Sciatic nerve (tissue), 2 donors: ENCODE measurements at places on chromosomes 5 and 9.

DNA sequence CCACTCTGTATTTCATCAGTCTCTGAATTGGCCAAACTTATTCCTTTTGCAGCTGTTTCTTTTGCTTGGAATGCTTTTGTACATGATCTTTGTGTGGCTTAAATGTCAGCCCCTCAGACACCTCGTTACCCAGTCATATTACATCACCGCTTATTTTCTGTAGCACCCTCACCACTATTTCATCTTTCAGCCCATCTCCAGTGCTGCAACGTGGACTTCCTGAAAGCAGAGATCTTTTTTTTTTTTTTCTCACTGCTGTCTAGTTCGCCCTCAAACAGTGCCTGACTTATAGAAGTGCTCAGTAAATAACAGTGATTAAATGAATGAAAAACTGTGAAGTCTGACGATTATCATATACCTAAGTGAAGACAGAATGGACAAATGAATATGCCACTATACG is 835 bp downstream of the SRA1 start:
- no peak for DNase-seq

DNA sequence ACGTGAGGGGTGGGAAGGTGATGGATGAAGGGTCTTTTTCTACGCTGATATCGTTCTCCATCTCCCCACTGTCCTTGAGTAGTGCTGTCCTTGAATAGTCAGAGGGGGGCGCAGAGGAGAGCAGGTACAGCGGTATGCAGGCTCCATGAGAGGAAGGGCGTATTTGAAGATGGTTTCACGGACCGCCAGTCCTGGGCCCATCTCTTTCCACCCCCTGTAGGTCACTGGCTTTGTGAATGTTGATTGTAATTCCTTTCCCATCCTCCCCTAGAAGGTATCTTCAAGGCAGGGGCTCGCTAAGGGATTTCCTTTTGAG is 40.8 kb upstream of the DAB2IP start:
- no peak for DNase-seq

DNA sequence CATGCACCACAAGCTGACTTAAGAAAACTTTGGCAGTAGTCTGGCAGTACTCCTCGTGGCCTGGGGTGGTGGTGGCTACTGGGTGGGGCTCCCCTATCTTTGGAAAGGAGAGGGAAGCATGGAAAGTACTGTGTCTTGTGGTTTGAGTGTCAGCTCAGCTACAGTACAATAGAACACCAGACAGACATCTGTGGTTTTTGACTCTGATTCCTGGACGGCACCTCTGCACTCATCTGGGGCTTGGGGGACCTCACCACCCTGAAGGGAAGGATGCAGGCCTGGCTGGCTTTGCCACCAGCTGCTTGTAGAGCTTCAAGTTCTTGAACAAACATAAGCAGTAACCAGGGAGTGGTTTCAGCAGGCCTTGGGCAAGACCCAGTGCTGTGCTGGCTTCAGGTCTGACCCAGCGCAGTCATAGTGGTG is 40.6 kb downstream of the TNFSF8 start:
- no peak for DNase-seq

DNA sequence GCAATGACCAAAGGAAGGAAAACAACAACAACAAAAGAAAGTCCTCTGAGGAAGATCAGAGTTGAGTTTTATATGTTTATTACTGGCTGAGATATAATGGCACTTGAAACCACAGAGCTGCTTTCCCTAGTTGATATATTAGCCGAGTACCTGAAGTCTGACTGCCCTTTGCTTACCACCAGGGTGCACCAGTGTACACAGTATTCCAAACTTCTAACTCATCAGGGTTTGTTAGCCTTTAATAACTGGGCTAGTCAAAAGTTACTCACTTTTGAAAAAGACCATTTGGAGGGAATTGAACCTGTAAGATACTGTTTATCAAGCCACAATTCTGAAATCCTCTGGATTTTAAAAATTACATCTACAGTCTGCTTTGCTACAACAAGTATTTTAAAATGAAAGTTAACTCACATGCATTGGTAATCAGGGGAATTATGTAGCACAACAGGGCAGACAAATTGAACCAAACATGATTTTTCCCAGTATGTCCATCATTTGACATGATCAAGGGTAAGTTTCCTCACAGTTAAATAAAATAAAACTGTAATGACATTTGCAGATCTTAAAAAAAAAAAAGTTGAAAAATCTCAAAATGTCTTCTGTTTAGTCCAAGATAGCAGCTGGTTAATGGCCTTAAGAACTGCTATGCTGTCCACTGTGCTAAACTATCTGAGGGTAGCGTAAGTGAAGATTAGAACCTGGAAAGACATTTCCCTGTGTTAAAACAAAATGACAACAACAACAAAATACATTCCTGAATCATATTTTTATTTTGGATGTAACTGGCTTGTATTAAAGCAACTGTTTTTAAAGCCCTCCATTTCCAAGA is 57.3 kb upstream of the C6 start:
- DNase-seq = peak; percentile 58

GRCh38 chr9:32401488-32401887 is 17.0 kb downstream of the ACO1 start:
- no peak for DNase-seq

- no peak for DNase-seq
Measured at GRCh38 chr9:123796618-123797484, 133.1 kb downstream of the DENND1A start.

DNA sequence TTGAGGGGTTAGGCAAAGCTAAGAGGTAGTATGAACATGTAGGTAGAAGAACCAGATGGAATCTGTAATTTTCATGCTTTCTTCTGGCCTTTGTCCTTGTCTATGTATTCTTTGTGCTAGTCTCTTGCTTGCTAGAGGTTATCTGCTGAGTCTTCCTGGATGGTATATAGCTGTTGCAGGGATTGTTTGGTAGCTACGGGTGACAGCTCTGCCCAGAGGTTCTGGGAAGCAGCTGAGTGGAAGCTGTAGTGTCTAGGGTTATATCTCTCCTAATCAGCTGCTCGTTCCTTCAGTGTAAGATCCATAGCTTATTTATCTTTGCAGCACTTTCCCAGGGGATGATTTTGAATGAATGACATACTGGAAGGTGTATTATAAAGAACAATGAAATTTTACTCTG is 100.3 kb downstream of the ATG10 start:
- no peak for DNase-seq

DNA sequence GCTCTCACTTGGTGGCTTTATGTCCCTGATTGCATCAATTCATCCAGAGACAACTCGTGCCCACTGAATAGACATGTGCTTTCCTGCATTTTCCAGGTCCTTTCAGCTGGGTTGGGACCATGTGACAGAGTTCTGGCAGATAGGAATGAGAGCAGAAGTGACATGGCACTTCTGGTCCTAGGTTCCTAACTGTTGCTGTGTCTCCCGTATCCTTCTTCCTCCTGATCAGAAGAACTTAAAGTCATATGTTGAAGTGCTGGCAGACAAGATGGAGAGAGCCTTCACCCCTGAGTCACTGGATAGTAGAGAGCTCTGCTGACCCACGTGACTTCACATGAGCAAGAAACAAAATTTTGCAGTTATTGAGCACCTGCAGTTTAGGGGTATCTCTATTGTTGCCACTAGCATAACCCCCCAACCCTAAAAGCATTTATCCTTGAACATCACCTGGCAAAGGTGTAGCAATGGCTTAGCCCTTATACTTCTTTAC is 80.0 kb downstream of the NREP start:
- no peak for DNase-seq

GRCh38 chr5:167565189-167565954 is 726.1 kb upstream of the WWC1 start:
- no peak for DNase-seq

- DNase-seq = peak; percentile 36
Measured at GRCh38 chr5:180130291-180130869, 58.8 kb upstream of the RNF130 start.

GRCh38 chr5:72166070-72166979 is 59.0 kb downstream of the MAP1B start:
- peak; percentile 74 for DNase-seq

- no peak for DNase-seq
Measured at GRCh38 chr5:160029004-160029403, 20.1 kb downstream of the TTC1 start.

DNA sequence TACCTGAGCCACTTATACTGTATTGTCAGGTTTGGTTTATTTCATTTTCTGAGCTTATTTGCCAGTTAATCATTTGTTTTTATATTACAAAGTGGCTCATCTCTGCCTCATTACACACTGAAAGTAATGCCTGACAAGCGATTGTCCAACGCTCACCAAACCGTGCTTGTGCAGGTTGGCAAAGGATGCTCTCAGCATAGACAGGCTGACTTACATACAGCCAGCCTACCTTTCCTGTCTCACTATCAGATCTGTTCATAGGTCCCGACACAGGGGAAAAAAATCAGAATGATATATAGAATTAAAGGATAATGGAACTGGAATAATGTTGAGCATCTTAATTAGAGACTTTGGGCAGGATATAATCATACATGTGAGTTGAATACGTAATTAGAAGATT is 739.7 kb upstream of the RIOK2 start:
- no peak for DNase-seq

DNA sequence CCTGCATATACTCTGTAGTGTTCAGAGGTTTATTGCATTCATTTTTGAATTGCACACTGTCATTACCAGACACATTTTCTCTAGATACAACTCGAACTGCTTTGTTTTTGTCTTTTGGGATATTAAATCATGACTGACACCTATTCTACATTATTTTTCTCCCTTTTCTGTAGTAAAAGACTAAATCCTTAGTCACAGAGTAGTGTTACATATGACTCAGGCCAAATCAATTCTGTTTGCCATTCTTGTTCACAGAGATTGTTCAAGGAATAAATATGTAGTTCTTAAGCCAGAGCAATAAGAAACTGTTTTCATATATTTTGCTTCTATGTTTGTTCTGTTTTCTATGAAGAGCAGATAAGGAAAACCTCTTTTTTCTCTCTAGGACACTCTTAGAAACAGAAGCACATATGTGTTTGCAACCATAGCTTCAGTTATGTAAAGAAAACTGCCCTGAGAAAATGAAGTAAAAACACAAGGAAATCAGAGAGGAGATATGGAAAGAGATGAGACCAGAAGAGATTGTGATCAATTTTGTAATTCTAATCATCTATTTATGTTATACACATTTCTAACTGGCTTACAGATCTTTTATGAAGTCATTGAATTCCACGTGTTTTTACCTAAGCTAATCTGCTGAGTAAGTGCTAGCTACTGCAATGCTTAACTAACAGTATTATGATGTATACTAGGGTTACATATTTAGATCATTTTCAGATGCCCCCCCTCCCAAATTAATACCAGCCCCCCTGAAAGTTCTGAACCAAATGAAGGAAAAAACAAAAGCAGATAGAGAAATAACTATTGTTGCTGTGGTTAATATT is 1995.6 kb upstream of the CDH6 start:
- no peak for DNase-seq

- no peak for DNase-seq
Measured at GRCh38 chr5:144284931-144285502, 114.3 kb downstream of the KCTD16 start.

- DNase-seq = no peak
Measured at GRCh38 chr5:122500245-122501088, 188.4 kb downstream of the SNCAIP start.

GRCh38 chr9:5580650-5581049 is 48.3 kb upstream of the RIC1 start:
- no peak for DNase-seq

- DNase-seq = no peak
Measured at GRCh38 chr5:143340891-143341685, 62.4 kb downstream of the NR3C1 start.

- DNase-seq = peak; percentile 76
Measured at GRCh38 chr5:134226441-134227192, 744 bp upstream of the PPP2CA start.

- no peak for DNase-seq
Measured at GRCh38 chr9:113781896-113782295, 94.2 kb upstream of the ZNF618 start.

GRCh38 chr9:14311956-14312685 is 1.8 kb downstream of the NFIB start:
- no peak for DNase-seq

GRCh38 chr5:40485021-40485998 is 194.4 kb upstream of the PTGER4 start:
- no peak for DNase-seq

DNA sequence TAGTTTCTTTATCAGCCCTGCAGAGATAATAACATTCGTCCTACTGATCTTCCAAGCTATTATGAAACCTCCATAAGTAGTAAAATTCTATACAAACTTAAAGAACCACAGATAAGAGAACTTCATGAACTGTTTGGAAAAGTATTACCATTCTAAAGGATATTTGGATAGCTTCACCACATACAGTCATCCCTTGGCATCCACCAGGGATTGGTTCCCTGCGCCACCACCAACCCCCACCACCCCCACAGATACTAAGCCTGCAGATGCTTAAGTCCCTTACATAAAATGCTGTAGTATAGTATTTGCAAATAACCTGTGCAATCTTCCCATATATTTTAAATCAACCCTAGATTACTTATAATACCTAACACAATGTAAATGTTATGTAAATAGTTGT is 61.4 kb upstream of the SHISAL2B start:
- DNase-seq = no peak

GRCh38 chr5:91499943-91500531 is 116.9 kb upstream of the ARRDC3 start:
- no peak for DNase-seq

- no peak for DNase-seq
Measured at GRCh38 chr9:120562861-120563443, 17.0 kb downstream of the CDK5RAP2 start.

- DNase-seq = no peak
Measured at GRCh38 chr5:97635553-97635952, 452.5 kb upstream of the RIOK2 start.

- DNase-seq = no peak
Measured at GRCh38 chr5:93894601-93895354, 153.4 kb upstream of the POU5F2 start.
